Fibroblast of lung (primary cell): ENCODE measurements at places on chromosomes 12 and 14. TPM values are rescaled to one million over a fixed set of nuclear protein-coding genes. Genes with fewer than 3 reads are reported as not detected.

- DNase-seq, result peak; percentile 31
- no peaks in the 10 kb centered on the region for H3K4me1 ChIP-seq
- no peak overlapping the region for H3K4me3 ChIP-seq
- no peaks in the 10 kb centered on the region for H3K36me3 ChIP-seq
- H3K27ac ChIP-seq, result no peak overlapping the region
Observed at GRCh38 chr14:20873370-20874177, 17.6 kb upstream of the RNASE3 start.

GRCh38 chr12:69026336-69026735 lies 93.4 kb upstream of the CPM start:
- H3K27ac ChIP-seq, result no peak overlapping the region
- no peak for DNase-seq
- no peaks in the 10 kb centered on the region for H3K4me1 ChIP-seq
- H3K36me3 ChIP-seq, result no peaks in the 10 kb centered on the region
- H3K27me3 ChIP-seq, result no peaks in the 10 kb centered on the region

CLEC4C gene
- not detected in 2 replicates for total RNA-seq

DNA sequence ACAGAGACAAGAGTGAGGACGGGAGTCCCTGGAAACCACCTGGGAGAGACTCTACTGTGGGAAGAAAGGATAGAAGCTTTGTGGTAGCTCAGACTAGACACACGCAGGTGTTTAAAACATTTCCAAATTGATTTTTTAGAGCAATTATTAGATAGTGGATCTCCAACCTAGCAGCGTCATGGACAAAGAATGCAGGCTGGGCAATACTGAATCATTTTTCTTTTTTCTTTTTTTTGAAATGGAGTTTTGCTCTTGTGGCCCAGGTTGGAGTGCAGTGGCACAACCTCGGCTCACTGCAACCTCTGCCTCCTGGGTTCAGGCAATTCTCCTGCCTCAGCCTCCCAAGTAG lies 13.1 kb downstream of the GPR132 start:
- no peaks in the 10 kb centered on the region for H3K4me1 ChIP-seq
- H3K27me3 ChIP-seq, result peaks cover 3% of the 10 kb centered on the region
- no peak overlapping the region for H3K4me3 ChIP-seq
- no peak for DNase-seq

TSPAN8 gene
- total RNA-seq, result under 0.01 and 0.17 TPM in 2 replicates

SLC7A8 gene
- 5.1 and 10.2 TPM in 2 replicates for total RNA-seq

TRIP11 gene
- 26.5 and 50.4 TPM in 2 replicates for total RNA-seq

GRCh38 chr14:103562179-103562428 lies 353 bp downstream of the BAG5 start:
- H3K4me1 ChIP-seq, result peaks cover 13% of the 10 kb centered on the region
- H3K4me3 ChIP-seq, result peak overlapping the region; percentile 87
- H3K27ac ChIP-seq, result peak overlapping the region; percentile 94
- no peak for DNase-seq
- H3K27me3 ChIP-seq, result no peaks in the 10 kb centered on the region

- no peaks in the 10 kb centered on the region for H3K36me3 ChIP-seq
- DNase-seq, result no peak
- H3K27me3 ChIP-seq, result no peaks in the 10 kb centered on the region
- no peak overlapping the region for H3K27ac ChIP-seq
Observed at GRCh38 chr12:27076468-27076867, 5.9 kb downstream of the C12orf71 start.

GRCh38 chr12:67034110-67034879 lies 234.9 kb upstream of the CAND1 start:
- H3K36me3 ChIP-seq, result no peaks in the 10 kb centered on the region
- H3K4me3 ChIP-seq, result no peak overlapping the region
- DNase-seq, result no peak
- H3K4me1 ChIP-seq, result no peaks in the 10 kb centered on the region
- no peak overlapping the region for H3K27ac ChIP-seq

DNA sequence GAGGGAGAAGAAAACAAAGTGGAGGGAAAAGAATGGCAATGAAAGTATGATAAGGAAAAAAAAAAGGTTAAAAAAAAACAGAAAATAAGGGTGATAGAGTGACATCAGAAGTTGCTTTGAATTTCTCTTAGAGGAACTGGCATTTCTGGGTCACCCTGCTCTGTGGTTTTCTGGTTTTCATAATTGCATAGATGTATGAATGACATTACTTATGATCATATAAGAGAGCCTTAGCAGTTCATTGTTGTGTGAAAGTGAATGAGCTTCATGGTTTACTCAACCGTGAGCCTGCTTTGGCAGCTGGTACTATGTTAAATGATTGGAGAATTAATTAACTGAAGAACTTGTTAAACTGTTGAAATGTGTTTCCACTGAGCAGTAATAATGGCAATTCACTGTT lies 336.4 kb upstream of the FBXO33 start:
- no peaks in the 10 kb centered on the region for H3K4me1 ChIP-seq
- H3K36me3 ChIP-seq, result no peaks in the 10 kb centered on the region
- DNase-seq, result no peak
- no peak overlapping the region for H3K27ac ChIP-seq
- no peaks in the 10 kb centered on the region for H3K27me3 ChIP-seq

OR4E2 gene
- not detected in 2 replicates for total RNA-seq

DNA sequence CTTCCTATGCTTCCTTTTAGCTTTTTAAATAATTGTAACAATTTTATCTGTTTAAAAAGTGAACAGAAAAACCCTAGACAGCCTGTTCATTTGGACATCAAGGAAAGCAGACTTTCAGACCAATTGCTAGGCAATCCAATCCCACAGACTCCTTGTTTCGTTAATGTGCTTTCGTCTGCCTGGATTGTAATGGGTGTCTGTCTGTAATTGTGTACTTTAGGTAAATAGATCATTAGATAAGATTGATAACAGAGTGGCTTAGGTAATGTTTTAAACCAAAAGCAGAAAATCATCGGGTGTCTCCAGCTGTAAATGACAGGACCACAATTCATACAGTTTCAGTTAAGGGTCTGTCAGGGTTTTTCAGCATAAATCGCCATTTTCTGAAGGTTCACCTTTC lies 19.6 kb downstream of the CCDC60 start:
- DNase-seq, result no peak
- H3K36me3 ChIP-seq, result no peaks in the 10 kb centered on the region
- no peak overlapping the region for H3K27ac ChIP-seq
- H3K4me1 ChIP-seq, result no peaks in the 10 kb centered on the region

ZNF891 gene
- 1.0 and 1.2 TPM in 2 replicates for total RNA-seq

GRCh38 chr12:108080363-108080762 lies 48.7 kb upstream of the WSCD2 start:
- H3K36me3 ChIP-seq, result no peaks in the 10 kb centered on the region
- H3K4me1 ChIP-seq, result no peaks in the 10 kb centered on the region
- no peaks in the 10 kb centered on the region for H3K27me3 ChIP-seq
- no peak overlapping the region for H3K27ac ChIP-seq
- H3K4me3 ChIP-seq, result no peak overlapping the region

DNA sequence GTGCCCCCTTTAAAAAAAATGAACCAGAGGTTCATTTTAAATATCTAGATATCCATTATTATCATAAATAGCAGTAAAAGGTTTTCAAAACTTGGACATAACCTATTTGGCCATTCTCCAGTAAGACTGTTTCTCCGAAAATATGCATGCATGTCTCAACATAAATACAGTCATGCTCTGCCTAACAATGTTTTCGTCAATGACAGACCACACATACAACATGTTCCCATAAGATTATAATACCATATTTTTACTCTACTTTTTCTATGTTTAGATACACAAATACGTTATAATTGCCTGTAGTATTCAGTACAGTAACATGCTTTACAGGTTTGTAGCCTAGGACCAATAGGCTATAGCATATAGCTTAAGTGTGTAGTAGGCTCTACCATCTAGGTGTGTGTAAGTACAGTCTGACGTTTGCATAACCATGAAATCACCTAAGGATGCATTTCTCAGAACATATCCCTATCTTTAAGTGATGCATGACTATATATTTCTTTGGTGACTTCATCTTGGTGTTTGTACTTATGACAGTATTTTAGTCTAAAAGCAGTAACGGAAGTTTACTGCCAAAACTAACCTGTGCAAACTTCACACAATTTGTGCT lies 3.2 kb downstream of the TMEM19 start:
- DNase-seq, result no peak
- no peaks in the 10 kb centered on the region for H3K4me1 ChIP-seq
- no peaks in the 10 kb centered on the region for H3K36me3 ChIP-seq
- H3K27ac ChIP-seq, result no peak overlapping the region
- no peak overlapping the region for H3K4me3 ChIP-seq

GRCh38 chr12:72491426-72491825 lies 219.3 kb downstream of the TRHDE start:
- H3K36me3 ChIP-seq, result no peaks in the 10 kb centered on the region
- no peaks in the 10 kb centered on the region for H3K27me3 ChIP-seq
- no peak overlapping the region for H3K27ac ChIP-seq
- peak; percentile 29 for DNase-seq
- H3K4me1 ChIP-seq, result no peaks in the 10 kb centered on the region
- H3K4me3 ChIP-seq, result no peak overlapping the region

GRCh38 chr12:50188241-50188781 lies 21.1 kb upstream of the CERS5 start:
- H3K36me3 ChIP-seq, result peaks cover 10% of the 10 kb centered on the region
- peak overlapping the region; percentile 92 for H3K27ac ChIP-seq
- no peaks in the 10 kb centered on the region for H3K27me3 ChIP-seq
- no peak for DNase-seq

DNA sequence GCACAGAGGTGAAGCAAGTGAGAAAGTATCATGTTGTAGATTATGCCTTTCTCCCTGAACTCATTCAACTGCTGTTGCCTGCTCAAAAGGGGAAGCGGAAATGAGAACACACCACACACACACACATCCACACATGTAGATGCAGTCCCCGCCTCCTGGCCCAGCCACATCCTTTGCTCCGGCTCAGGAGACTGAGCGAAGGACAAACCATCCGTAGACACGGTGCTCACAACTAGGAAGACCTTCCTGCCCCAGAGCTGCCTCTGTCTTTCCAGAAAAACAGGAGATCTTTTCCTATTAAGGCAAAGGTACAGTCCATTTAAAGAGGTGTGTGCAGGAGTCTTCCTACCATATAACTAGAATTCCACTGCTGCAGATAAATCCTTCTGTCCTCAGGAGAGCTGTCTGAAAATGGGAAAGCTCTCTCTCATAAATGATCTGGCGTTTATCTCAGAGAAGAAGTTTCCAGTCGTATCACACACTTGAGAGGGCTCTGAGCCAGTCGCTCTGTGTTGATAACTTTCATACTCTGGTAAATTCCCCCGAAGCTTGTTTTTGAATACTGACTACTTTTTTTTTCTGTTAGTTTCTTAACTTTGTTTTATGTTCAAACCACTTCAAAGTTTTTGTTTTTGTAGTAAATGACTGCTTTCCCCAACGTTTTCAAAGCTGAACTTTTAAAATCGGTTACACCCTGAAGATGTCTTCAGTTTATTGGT lies at the start of gene TESPA1:
Gene TESPA1 (minus strand): TSS at position 105 of the 719 bp plus-strand sequence. CDS start 10,200 bp downstream, outside the sequence.
- no peaks in the 10 kb centered on the region for H3K27me3 ChIP-seq
- H3K4me1 ChIP-seq, result no peaks in the 10 kb centered on the region
- H3K27ac ChIP-seq, result no peak within 1 kb of the TSS
- no peaks in the 10 kb centered on the region for H3K36me3 ChIP-seq
- no peak within 1 kb of the TSS for H3K4me3 ChIP-seq

DNA sequence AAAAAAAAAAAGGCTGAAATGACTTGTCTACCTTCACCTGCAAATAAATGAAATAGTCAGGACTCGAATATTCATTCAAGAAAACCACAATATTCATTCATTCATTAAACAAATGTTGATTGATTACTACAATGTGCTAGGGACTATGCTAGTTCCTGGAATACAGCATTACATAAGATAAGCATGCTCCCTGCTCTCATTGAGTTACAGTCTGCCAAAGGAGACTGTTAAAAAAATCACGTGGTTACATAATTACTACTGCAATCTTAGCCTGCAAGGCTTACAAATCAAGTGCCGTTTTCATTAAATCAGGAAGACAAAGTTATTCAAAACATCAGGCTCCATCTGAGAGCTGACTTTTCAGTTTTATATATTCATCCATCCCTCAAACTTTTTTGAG lies 70.4 kb upstream of the RIC8B start:
- no peak overlapping the region for H3K27ac ChIP-seq
- H3K4me3 ChIP-seq, result no peak overlapping the region
- H3K4me1 ChIP-seq, result no peaks in the 10 kb centered on the region
- peak; percentile 10 for DNase-seq
- no peaks in the 10 kb centered on the region for H3K36me3 ChIP-seq
- H3K27me3 ChIP-seq, result no peaks in the 10 kb centered on the region

DNA sequence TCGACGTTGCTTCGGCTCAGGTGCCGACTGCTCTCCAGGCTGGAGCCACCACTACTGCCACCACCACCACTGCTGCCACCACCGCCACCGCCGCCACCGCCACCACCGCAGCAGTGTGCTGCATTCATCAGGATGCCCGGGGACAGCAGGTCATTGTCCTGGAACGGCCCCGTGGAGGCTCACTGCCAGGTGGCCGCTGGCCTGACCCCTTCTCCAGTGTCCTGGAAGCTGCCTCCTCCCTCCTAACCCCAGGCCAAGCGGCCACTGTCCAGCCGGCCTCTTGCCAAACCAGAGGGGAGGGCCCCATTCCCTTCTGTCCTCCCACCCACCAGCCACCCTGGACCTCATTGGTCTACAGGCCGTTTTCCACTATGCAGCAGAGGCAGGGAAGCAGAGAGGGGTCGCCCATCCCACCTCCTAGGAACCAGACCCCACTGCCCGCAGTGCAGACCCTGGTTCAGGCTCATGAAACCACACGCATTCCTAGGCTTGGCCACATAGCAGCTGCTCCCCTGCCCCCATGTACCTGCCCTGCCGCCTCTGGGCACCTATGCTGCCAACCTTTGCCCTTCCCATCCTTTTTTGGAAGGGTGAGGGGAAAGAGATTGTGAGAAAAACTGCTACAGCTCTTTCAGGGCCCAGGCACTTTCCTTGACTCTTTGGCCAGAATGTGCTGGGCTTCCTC lies 15.2 kb downstream of the ARL6IP4 start:
- H3K4me1 ChIP-seq, result no peaks in the 10 kb centered on the region
- DNase-seq, result no peak
- H3K36me3 ChIP-seq, result no peaks in the 10 kb centered on the region
- H3K27ac ChIP-seq, result no peak overlapping the region
- H3K27me3 ChIP-seq, result no peaks in the 10 kb centered on the region

DENND5B gene
- total RNA-seq, result 3.6 and 5.3 TPM in 2 replicates

SSTR1 gene
- 1.8 and 3.0 TPM in 2 replicates for total RNA-seq

- H3K36me3 ChIP-seq, result no peaks in the 10 kb centered on the region
- H3K27ac ChIP-seq, result no peak overlapping the region
- no peaks in the 10 kb centered on the region for H3K27me3 ChIP-seq
- DNase-seq, result no peak
- no peak overlapping the region for H3K4me3 ChIP-seq
Observed at GRCh38 chr12:61452076-61452475, 808.1 kb upstream of the USP15 start.

DNA sequence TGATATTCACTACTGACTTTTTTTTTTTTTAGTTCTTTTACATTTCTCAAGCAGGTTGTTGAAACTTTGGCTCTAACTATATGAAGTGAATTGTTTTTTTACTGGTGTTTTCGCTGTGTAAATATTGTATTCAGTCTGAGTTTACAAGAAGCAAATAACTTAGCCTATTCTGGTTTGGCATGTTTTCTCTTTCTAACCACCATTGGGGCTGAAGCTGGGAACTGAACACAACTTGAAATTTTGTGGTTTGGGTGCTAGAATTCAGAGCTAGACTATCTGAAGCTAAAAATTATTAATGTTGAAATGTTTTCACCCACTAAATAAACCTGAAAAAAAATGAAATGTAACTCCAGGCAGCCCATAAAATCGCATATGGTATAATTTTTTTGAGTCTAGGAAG lies 37.2 kb downstream of the RAD51B start:
- H3K27me3 ChIP-seq, result no peaks in the 10 kb centered on the region
- H3K4me3 ChIP-seq, result no peak overlapping the region
- DNase-seq, result peak; percentile 73
- no peaks in the 10 kb centered on the region for H3K4me1 ChIP-seq
- H3K27ac ChIP-seq, result no peak overlapping the region
- no peaks in the 10 kb centered on the region for H3K36me3 ChIP-seq

- H3K4me3 ChIP-seq, result no peak overlapping the region
- H3K27ac ChIP-seq, result no peak overlapping the region
- DNase-seq, result no peak
Observed at GRCh38 chr12:97886511-97887176, 424.0 kb downstream of the RMST start.
